ENCODE measurements at places on chromosomes 6 and 20. TPM values are rescaled to one million over a fixed set of nuclear protein-coding genes. Genes with fewer than 3 reads are reported as not detected.

DNA sequence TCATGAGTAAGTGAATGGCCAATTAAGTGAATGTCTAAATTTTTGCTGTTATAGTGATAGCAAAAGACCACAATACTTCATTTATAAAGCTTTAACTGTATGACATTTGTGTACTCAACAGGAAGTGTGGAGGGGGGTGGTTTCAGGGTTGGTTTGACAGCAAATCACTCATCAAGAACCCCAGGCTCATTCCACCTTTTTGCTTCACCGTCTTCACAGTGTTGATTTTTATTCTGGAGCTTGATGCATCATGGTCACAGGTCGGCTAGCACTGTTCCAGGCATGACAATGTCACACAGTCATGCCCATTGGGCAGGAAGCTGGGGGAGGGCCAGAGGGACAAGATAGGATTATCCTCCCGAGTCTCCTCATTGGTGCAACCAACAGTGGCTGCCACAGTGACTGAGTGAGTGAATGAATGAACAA, 75.0 kb downstream of the MDGA1 start:
- no peak for DNase-seq

DNA sequence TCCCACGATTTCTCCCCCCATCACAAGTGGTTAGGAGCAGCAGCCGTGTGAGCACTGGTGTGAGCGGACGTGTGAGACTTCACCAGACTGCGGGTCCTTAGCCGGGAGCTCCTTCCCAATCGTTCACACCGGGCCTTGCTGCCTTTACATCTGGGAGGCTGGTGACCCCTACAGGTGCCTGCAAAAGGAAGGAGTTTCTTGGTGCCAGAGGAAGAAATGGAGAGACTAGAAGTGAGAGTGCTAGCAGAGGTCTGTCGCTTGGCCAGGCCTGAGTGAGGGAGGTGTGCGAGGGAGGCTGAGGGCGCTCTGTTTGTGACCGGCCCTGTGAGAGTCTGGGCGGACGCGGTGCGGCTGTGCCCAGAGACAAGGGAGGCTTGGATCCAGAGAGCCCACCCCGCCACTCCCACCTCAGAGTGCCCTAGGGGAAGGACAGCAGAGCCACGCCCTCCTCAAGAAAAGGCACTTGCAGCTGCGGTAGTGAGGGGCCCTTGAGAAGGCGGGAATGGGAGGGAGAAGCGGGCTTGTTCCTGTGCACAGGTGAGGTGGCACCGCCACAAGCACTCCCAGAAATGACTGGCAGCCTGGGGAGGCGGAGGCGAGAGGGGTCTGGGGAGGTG, 10.0 kb upstream of the ARMC2 start:
- no peak for DNase-seq

DNA sequence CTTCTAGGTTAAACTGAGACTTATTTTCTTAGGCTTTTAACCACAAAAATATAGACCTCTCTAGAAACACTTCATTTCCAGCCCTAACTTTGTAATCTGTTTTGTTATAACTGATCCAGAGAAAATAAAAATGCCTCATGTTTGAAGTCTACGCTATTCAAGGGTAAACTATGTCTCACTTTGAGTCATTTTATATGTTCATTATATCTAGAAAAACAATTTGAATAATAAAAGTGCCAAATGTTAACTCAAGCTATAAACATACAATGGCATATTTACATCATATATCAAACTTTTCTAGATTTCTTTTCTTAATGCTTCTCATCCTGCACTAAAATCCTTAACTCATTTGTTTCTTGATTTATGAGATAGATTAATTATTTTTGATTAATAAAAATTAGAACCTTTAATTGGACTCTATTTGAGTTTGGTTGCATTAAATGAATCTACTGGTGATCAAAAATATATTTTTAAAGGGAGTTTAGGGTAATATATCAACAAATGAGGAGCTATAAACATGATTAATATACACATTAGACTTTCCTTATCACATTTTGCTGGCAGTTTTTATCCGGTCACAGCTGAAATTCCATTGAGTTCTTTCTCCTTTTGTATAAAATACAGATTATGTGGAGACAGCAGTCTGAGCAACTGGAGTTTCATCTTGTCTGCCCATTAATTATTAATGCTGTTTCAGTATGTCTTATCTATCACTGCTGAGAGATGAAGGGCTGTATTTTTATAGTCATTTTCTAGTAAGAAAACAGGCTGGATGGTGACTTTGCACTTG, 246.5 kb downstream of the TBX18 start:
- DNase-seq: no peak

GRCh38 chr6:41182069-41183034, 18.6 kb downstream of the TREML2 start:
- DNase-seq: peak; percentile 56

Gene SMPDL3A
- total RNA-seq: 3.4 TPM

Gene GRM4
- not detected for total RNA-seq

DNA sequence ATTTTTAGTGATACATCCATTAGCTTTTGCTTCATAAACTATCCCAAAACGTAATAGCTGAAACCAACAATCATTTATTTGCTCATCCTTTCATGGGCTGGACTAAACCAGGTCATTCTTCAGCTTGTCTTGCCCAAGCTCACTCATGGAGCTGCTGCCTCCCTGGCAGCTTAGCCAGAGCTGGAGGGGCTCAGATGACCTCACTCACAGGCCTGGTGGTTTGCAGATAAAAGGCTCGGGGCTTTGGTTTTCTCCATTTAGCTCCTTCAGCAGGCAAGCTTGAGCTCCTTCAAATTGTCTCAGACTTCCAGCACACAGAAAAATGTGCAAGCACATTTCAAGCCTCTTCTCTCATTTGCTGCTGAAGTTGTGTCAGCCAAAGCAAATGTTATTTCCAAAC, 139.1 kb downstream of the BTBD3 start:
- DNase-seq: no peak

All from RPMI7951 (cell line).